ENCODE measurements at places on chromosomes 12 and 14.

DNA sequence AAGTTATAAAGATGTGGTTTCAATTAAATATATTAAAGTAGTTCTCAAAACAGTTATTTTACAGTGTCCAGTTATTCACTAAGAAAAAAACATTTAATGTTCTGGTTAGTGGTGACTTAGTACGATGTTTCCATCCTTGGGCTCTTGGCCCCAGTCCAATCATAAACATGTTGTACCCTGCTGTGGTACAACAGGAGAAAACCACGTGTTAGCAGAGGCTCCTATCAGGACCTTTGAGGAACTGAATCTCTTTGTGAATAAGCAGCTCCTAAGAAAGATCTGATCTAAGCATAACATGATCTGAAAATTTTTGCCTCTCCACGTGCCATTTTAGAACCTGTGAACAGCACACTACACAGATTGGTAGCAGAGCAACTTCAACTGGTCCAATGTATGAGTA, 234.0 kb downstream of the SYT1 start:
- no peak overlapping the region for H3K4me3 ChIP-seq
- H3K4me1 ChIP-seq, result no peaks in the 10 kb centered on the region
- no peaks in the 10 kb centered on the region for H3K36me3 ChIP-seq
- no peaks in the 10 kb centered on the region for H3K27me3 ChIP-seq
- DNase-seq, result no peak
- no peak overlapping the region for H3K27ac ChIP-seq

DNA sequence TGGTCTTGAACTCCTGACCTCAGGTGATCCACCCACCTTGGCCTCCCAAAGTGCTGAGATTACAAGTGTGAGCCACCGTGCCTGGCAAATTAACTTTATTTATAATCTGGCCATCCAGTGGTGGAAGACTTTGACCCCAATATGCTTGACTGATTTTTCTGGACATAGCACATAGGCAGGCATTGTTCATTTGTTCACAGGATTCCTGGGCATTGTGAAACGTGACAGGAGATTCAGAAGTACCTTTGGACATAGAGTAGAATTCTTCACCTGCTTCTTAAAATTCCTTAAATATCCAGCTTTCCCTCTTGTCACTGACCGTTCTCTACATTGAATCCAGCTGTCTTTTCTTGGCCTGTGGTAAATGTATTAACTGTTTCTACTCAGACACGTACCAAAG, 103.1 kb downstream of the SCN8A start:
- H3K4me1 ChIP-seq, result no peaks in the 10 kb centered on the region
- H3K27ac ChIP-seq, result no peak overlapping the region

- H3K4me3 ChIP-seq, result no peak overlapping the region
- no peak overlapping the region for H3K27ac ChIP-seq
- DNase-seq, result no peak
- H3K4me1 ChIP-seq, result no peaks in the 10 kb centered on the region
- H3K36me3 ChIP-seq, result no peaks in the 10 kb centered on the region
- no peaks in the 10 kb centered on the region for H3K27me3 ChIP-seq
These were observed 97.9 kb upstream of the FAR2 start for GRCh38 chr12:29051221-29051620.

GRCh38 chr12:13095266-13095995, 8.0 kb downstream of the GSG1 start:
- H3K36me3 ChIP-seq, result no peaks in the 10 kb centered on the region
- H3K27me3 ChIP-seq, result no peaks in the 10 kb centered on the region
- peaks cover under 1% of the 10 kb centered on the region for H3K4me1 ChIP-seq
- H3K4me3 ChIP-seq, result no peak overlapping the region
- no peak for DNase-seq

- peaks cover 16% of the 10 kb centered on the region for H3K36me3 ChIP-seq
- H3K27me3 ChIP-seq, result no peaks in the 10 kb centered on the region
- H3K4me3 ChIP-seq, result no peak overlapping the region
- no peak for DNase-seq
- no peaks in the 10 kb centered on the region for H3K4me1 ChIP-seq
These were observed 16.2 kb downstream of the SETD1B start for GRCh38 chr12:121820056-121820455.

All from aorta (tissue), 5 donors.